Glutamatergic neuron (in vitro differentiated cells): ENCODE measurements at places on chromosomes 12 and 14.
A peak's percentile ranks its signal among the peaks of the same experiment; 100 is the strongest.

- DNase-seq = no peak
Observed at GRCh38 chr14:100398044-100398443, 74.9 kb downstream of the SLC25A47 start.

DNA sequence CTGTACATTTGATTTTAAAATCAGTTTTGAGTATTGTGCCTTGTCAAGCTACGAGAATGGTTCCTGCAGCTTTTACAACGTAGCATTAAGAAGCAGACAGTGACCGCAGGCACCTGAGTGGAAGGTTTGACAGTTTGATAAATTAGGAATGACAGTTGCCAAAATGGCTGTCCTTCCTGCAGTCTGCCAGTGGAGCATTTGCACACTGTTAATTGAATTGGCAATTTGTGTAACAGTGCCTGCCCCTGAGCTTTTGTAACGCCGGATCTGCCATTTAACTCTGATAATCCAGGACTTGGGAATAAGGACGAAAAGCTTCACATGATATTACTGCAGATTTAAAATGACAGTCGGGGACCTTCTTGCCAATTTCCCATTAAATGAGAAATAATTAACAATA lies 385.3 kb downstream of the NPAS3 start:
- no peak for DNase-seq

DNA sequence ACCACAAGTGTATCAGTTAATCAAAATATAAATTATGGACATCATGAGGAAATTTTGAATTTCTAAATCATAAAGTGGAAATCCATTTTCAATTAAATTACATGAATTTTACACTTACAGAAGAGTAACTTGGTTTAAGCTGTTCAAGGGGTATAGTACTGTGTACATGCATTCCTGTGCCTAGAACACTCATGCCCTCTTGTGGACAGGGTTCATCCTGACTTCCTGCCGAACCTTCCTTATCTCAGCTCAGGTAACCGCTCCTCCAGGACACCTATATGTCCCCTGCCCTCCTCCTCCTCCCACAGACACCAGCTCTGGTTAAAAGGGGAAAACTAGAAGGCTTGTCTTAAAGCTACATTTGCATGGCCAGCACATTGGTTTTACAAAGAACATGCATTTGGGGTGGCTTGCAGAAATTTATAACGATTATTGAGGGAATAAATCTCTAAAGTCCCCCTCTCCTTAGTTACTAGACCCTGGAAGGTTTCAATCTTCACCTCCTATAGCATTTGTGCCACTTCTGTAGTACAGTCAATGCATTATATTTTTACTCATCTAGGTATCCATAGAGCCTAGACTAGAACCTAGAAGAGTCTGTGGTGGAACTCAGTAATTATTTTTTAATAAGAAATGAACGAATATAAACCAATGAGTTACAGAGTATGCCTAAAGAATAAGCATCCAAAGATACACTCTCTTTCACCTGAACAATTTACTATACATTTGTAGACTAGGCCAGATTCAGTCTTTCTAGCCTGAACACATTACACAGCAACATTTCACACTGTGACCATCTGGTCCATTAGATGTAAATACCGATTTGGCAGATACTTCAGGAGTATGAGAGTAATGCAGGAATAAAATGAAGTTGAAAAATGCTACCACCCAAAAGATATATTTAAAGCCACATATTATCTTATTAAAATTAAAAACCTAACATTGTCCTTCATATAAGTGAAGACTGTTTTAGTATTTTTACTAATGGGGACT lies 345.6 kb downstream of the PAWR start:
- DNase-seq = no peak

DNA sequence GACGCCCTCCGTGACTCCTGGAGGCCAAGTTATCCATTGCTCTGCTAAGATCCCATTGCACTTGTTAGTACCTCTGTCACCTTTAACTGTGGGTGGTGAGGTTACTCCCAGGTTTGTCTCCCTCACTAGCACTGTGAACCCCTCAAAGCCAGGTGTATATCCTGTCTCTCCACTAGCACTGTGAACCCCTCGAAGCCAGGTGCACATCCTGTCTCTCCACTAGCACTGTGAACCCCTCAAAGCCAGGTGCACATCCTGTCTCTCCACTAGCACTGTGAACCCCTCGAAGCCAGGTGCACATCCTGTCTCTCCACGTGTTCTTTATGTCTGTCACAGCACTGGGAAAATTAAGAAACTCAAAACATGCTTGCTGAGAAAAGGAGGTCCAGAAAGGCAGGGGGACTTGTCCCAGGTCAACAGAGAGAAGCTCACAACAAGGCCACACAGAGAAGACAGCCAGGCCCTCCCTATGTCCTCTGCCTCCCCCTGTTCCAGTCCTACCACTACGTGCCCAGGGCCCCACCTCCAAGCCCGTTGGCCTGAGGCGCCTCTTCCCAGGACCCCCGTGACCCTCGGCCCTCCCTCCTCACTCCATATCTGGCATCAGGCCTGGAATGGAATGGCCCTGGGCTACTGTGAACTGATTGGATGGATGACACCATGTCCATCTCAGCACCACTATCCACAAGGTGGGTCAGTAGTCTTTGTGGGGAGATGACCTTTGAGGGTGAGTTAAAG lies 26.4 kb upstream of the FKBP4 start:
- DNase-seq = no peak

DNA sequence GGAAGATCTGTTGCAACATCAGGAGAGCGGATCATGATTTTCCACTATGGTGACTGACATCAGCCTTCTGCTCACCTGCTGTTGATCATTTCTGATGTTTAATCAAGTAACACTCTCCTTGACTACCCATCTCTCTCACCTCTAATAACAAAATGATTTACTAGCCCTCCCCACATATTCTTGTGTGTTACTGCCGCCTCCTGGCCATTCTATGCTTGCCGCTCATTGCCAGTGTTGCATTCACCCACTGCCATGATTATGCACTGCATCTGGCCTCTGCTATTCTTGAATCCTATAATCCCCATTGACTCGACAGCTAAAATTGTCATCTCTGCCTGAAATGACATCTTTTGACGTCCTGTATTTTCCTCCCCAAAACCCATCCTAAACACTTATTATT lies 113.8 kb downstream of the RERGL start:
- DNase-seq = peak; percentile 63

GRCh38 chr14:76993752-76994151 lies 34.8 kb downstream of the IRF2BPL start:
- no peak for DNase-seq

- DNase-seq = no peak
Observed at GRCh38 chr12:6321905-6322304, 11.4 kb downstream of the PLEKHG6 start.

DNA sequence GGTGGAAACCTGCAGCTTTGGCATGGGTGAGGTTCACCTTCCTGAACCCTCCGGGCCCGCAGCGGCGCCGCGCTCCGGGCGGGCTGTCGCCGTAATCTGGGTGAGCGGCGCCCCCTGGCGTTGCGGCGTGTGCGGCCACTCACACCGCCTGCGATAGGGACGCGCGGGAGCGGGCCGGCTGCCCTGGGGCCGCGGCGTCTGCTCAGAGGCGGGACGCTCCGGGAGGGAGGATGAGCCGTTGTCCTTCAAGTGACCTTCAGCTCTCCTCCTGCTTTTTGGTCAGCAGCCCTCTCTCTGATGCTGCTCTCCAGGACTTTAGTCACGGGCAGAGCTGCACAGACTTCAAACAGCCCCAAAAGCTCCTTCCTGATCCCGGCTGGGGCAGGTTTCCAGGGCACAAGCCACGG lies 211.7 kb upstream of the FKBP4 start:
- DNase-seq = peak; percentile 83

- DNase-seq = no peak
Observed at GRCh38 chr12:111451649-111452129, 46.0 kb downstream of the SH2B3 start.

GRCh38 chr12:3336606-3337311 lies 154.2 kb upstream of the PRMT8 start:
- DNase-seq = no peak

GRCh38 chr14:57087841-57088240 lies 180.9 kb downstream of the EXOC5 start:
- DNase-seq = no peak
